ENCODE measurements at places on chromosomes 6 and 20.

GRCh38 chr6:131372535-131372934 is 200.5 kb upstream of the ARG1 start:
- no peak for DNase-seq

- no peak for DNase-seq
Observed at GRCh38 chr20:14374196-14374595, 36.8 kb upstream of the FLRT3 start.

DNA sequence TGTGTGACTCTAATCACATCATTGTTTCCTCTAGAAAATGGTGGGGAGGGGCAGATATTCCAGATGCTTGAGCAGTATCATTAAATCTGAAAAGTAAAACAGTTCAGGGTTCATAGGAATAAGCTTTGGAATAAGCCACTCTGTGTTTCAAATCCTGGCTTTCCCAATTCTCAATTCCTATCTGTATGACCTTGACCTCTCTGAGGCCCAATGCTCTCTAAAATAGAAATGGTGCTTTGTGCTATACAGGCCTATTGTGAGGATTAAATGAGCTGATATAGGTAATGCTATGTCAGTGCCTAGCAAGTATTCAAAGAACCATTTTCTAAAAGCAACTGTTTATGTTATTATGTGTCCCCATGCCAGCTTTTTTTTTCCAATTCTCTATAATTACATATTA is 209.0 kb upstream of the PRSS16 start:
- DNase-seq = no peak

DNA sequence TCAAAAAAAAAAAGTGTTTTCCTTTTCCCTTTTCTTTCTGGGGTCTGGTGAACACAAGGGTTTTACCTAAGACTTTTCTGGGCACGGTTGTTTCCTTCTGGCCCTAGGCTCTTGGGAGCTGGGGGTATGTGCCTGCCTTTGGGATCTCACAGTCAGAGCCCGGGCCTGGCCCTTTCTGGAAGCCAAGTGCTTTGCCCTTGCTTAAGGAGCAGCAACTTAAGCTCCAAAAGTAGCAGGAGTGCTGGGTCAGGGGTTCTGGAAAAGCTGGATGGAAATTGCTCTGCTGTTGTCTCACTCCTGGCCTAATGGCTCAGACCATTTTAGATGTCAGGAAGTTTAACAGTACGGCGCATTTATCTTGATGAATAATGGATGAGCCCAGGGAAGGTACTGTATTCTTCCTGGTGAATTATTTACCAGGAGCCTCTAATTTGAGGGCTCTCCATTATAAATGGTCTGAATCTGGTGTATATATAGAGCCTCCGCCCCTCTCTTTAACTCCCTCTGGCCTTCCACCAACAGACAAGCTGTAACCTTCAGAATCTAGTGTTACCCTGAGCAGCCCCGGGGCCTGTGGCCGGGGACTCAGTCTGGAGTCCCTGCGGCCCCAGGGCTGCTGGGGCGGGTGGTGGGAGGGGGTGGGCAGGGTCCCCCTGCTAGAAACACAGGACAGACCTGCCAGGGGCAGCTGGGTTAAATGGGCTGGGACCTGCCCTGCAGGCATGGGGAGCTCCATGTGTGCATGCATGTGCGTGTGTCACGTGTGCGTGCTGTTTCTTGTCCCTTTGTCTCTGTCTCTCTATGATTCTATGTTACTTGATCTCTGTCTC is 37.5 kb downstream of the PTK7 start:
- peak; percentile 26 for DNase-seq
